Stimulated activated CD8-positive, alpha-beta memory T cell treated with anti-CD3 and anti-CD28 coated beads, Interleukin-2, amount 100 ng/mL, for 48 hours (primary cell): ENCODE measurements at places on chromosomes 11 and 22.

GRCh38 chr11:126011754-126012153 lies 50.9 kb downstream of the CDON start:
- DNase-seq = no peak

- no peak for DNase-seq
Measured at GRCh38 chr22:48705159-48705916, 1122.3 kb downstream of the BRD1 start.

DNA sequence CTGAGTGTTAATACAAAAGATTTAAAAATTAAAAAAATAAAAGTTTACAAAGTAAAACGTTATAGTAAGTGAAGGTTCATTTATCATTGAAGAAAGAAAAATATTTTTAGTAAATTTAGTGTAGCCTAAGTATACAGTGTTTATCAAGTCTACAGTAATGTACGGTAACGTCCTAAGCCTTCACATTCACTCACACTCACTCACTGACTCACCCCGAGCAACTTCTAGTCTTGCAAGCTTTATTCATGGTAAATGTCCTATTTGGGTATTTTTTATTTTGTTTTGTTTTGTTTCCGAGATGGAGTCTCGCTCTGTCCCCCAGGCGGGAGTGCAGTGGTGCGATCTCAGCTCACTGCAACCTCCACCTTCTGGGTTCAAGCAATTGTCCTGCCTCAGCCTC lies 8.8 kb downstream of the CASTOR1 start:
- DNase-seq = no peak

- DNase-seq = no peak
Measured at GRCh38 chr11:68092411-68092810, 28.8 kb downstream of the CHKA start.

GRCh38 chr11:129249923-129250322 lies 57.8 kb upstream of the ARHGAP32 start:
- DNase-seq = no peak

- no peak for DNase-seq
Measured at GRCh38 chr11:29641201-29641600, 375.6 kb downstream of the KCNA4 start.

DNA sequence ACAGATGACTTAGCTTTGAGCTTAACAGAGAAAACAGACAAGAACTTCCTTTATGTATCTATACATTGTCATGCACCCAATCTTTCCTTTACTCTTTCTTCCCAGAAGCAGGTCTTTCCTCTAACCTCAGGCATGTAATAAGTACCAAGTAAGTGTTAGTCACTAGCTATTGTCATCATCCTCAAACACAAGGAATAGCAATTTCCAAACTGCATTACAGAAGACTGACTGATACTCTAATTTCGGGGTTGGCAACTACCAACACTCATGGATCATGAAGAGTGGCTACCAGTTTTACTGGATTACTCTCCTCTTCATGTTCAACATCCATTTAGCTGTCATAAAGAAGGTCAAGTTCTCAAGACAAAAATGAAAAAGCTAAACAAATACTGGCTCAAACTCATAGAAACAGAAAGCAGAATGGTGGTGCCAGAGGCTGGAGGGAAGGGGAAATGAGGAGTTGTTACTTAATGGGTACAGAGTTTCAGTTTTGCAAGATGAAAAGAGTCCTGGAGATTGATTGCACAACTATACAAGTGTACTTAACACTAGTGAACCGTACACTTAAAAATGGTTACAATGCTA lies 111.6 kb downstream of the SIK3 start:
- DNase-seq = no peak

DNA sequence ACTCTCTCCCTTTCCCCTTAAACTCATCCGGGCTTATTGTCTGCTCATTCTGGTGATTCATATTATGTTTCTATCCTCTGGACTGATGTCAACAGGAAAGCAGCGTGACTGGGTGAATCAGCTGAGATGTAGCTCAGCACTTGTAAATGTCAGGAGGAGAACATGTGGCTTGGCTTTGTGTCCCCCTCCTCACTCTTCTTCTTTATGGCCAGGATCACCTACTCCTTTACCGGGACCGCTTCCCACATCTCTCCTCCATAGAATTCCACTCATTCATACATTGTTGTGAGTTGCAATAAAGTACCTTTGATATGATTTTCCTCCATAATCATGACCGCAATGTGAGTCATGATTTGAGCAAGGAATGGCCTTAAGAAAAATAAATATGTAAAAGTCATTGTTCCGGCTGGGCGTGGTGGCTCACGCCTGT lies 15.8 kb upstream of the SYN3 start:
- no peak for DNase-seq

DNA sequence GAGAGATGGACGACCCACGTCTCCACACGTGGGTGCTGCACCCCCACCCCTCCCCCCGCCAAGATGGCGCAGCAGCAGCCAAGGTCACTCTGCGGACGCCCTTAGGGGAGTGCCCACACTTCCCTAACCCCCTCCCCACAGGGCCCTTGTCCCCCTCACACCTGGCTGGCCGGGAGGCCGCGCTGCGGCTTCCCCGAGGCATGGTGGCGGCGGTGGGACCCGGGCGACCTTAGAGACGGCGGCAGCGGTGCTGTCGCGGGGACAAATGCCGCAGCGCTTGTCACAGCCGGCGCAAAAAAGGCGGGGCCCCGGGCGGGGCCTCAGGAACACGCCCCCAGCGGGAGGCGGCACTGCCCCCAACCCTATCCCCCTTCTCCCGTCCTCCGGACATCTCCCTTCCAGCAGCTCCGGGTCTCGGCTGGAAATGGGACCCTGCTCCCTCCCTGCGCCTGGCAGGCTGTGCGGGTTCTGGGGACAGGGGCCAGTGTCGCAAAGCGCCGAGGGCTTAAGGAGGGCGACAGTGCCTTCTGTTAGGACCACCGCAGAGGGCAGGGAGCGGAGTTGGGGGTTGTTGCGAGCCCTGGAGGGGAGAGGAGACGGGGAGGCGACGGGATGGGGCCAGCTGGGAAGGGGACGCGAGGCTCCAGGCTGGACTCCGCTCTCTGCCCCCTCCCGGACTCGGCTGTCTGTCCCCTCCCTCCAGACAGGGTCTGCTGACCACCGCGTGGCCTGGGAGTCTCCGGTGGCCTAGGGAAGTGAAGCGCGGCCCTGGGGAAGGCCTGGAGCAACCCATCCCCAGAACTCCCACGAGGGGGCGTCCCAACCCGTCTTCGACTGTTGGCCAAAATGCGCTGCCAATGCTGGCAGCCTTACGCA lies at the start of gene CHCHD10:
Gene CHCHD10 (minus strand): TSS at position 300 of the 876 bp plus-strand sequence. CDS start 98 bp downstream, at position 202.
- DNase-seq = peak; percentile 72

DNA sequence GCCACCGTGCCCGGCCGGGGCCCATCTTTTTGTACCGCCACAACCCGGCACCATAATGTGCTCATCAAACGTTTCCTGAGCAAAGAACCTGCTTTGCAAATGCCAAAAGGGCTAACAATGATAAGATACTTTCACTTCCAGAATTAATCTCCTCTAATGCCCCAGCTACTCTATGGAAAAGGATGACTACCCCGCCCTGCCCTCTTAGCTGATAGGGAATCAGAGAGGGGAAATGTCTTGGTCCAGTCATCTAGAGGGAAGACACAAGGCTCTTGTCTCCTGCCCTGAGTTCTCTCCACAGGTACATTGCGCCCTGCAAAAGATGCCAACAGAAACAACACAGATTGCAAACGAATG lies 586 bp downstream of the TTLL1 start:
- no peak for DNase-seq

GRCh38 chr11:18692941-18693760 lies 5.4 kb upstream of the TMEM86A start:
- no peak for DNase-seq

DNA sequence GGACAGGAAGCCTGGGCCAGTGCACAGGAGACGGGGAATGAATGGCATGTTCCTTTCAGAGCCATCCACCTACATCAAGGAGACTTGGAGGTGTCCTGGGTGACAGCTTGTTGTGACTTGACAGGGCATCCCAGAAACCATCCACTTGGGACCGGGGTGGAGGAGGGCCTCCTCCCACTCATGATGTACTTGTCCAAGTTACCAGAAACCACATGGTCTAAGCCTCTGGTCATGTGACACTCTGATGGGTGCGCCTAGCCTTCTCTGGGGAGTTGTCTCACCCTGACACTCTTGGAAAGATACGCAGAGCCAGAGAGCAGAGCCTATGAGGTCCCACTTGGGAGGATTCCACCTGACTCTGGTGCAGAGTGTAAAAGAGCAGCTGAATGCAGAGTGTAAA lies 21.6 kb upstream of the FXYD6 start:
- no peak for DNase-seq

GRCh38 chr22:43133401-43133800 lies 9.8 kb downstream of the MCAT start:
- no peak for DNase-seq

- no peak for DNase-seq
Measured at GRCh38 chr11:20247591-20248007, 87.3 kb upstream of the DBX1 start.

- DNase-seq = no peak
Measured at GRCh38 chr11:42075180-42075579, 615.7 kb upstream of the LRRC4C start.

GRCh38 chr11:43223026-43223425 lies 88.8 kb upstream of the API5 start:
- no peak for DNase-seq
